ENCODE measurements at places on chromosomes 7 and 10.

GRCh38 chr10:132447446-132448247 is 50.6 kb downstream of the PWWP2B start:
- no peak for DNase-seq

- peak; percentile 88 for DNase-seq
Observed at GRCh38 chr7:140485500-140486265, 6.4 kb upstream of the MKRN1 start.

DNA sequence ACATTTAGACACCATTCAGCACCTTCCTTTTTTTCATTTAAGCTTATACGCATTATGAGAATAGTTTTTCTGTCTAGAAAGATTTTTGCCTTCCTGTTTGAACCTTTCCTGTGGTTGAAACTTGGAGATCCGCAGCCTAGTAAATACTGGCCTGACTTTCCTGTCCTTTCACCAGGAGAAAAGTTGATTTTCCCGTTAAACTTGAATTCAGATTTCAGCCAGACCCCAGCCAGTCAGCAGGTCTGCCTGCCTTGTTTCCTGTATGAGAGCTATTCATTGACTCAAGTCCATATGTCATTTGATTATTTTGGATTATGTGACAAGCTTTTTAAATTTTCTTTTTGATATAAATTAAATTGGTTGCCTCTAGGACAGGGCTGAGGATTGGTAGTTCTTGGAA is 71.5 kb downstream of the EVX1 start:
- DNase-seq = no peak

DNA sequence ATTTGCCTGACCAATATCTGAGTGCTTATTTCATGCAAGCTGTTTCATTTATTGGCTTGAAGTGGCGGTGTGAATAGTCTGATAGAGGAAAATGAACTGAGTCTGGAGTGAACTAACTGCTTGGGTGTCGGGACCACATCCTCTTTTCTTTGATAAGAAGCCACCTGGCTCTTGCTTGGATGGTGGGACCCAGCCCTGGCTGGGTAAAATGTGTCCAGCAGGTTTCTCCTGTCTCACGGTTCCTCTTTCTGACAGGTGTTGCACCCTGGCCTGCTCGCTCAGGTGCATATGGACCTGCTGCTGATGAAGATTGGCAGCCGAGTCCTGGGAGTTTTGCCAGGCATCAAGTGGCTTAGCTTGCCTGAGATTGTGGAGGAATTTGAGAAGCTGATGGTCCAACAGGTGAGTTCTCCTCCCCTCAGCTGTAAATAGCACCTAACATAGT is 1.6 kb downstream of the ADCK2 start:
- no peak for DNase-seq
